ENCODE measurements at places on chromosomes 6 and 20.

DNA sequence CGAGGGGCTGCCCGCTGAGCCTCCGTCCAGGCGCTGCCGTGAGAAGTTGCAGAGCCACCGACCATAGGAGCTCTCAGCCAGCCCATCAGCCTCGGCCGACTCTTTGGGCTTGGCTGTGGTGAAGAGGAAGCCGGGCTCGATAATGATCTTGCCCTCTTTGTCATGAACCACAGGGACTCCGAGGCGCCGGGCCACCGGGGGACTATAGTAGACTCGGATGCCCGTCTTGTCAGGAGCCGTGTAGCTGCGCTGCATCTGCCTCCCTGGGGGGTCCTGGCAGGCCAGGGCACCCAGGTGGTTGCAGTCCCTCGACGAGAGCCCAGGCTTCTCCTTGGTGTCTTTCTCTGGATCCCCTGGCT lies 20.5 kb upstream of the DSN1 start:
- no peak for DNase-seq

DNA sequence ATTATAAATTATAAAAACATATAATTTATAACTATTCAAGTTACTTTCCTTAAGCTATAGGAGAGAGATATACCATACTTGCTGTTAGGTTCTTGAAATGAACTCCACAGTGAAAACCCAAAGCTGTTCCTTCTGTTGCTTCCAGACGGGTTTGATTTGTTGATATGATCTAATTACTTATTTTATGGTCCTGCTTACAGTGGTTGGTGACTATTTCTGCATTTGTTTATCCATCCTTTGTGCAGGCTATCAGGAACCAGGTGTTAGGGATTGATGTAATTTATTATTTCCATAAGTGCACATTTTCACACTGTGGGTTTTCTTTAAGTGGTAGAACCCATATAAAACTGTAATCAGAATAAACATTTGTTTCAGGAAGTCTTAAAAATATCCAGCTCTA lies 167.1 kb downstream of the KIF6 start:
- no peak for DNase-seq

DNA sequence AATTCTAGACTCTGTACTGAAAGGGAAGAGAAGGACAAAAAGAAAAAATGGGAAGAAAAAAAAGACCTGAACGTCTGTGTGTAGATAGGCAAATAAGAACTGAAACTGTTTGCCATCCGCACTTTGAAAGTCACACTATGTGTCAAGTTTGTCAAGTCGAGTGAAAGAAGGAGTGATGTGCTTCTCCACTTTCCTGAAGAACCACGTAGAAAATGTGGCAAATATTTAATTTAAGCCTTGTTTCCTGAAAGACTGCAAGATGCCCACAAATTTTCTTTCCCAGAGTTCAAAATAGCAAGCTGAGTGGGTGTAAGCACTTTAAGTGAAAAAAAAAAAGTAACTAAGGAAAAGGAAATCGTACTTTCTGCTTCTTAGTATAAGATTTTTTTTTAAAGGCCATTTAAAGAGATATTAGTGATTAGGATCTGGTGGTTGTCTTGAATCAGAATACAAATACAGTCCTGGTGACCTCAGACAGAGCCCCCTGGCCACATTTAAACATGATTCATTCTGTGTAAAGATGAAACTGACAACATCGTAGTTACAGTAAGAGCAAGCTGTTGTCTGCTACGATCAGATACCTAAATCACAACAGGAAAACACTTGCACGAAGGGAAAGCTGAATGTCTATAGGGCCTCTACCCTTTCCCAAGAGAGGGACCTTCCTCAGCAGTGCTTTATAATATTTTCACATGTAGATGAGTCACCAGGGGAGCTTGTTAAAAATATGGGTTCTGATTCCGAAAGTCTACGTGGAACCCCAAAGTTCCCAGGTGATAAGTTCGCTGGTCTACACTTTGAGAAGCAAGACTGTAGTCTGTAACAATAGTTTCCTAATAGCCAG lies 102.3 kb downstream of the HIVEP2 start:
- no peak for DNase-seq

- no peak for DNase-seq
Observed at GRCh38 chr6:125742464-125743120, 6.8 kb upstream of the HEY2 start.

DNA sequence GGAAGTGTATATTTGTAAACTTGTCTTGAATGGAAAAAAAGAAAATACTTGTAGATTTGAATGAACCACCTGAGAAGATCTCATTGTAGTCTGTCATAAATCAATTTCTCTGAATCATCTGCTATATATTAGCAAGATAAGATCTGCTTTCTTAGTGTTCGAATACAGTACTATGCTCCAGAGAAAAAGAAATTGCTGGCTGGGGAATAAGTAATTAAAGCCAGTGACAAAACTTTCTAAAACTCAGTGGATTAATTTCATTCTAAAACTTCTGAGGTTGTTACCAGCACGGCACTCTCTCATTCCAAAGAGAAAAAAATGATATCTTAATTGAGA lies 22.4 kb upstream of the MROH8 start:
- DNase-seq: no peak

- DNase-seq: no peak
Observed at GRCh38 chr6:105603788-105604586, 201.1 kb upstream of the PREP start.

DNA sequence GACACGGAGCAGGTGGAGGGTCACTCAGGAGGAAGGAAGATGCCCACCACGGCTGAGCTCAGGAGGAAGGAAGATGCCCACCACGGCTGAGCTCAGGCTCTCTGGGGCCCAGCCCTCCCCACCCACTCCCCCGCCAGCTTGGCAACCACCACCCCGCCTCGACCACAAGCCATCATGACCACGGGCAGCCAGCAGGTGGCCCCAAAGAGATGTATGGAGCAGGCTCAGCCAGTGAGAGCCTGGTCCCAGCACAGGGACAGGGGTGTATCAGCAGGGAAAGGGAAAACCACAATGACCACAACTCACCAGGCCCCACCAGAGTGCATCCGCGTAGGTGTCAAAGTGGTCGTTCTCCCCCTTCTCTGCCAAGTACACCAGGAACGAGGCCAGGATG lies 30.4 kb downstream of the KCNQ2 start:
- DNase-seq: no peak

DNA sequence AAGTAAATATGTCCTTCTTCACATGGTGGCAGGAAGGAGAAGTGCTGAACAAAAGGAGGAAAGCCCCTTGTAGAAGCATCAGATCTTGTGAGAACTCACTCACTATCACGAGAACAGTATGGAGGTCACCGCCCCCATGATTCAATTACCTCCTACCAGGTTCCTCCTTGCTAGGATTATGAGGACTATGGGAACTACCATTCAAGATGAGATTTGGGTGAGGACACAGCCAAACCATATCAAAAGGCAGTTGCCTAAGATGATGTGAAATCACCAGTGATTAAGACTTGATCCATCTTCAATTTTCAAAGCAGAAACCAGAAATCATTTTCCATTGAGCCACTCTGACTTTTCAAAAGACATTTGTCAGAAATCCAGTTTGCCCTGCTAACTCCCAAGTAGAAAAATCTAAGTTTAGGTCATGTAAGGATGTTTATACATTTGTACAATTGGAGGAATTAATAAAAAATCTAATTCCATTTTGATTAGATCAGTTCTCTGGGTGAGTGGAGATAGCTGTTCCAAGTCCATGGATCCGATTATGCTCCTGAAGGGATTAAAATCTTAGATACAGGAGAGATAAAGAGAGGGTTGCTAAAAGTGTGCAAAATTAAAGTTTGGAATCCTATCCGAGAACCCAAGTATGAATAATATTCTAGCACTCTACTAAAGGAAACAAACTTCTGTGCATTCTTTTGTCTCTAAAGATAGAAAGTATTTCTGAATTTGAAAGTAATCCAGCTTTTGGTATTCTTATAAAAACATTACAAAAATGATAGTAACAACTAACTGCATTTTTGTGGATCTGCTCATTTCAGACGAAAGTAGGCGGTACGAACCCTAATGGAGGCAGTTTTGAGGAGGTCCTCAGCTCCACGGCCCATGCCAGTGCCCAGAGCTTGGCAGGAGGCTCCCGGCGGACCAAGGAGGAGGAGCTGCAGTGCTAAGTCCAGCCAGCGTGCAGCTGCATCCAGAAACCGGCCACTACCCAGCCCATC lies 39.5 kb downstream of the HDDC2 start:
- DNase-seq: no peak

DNA sequence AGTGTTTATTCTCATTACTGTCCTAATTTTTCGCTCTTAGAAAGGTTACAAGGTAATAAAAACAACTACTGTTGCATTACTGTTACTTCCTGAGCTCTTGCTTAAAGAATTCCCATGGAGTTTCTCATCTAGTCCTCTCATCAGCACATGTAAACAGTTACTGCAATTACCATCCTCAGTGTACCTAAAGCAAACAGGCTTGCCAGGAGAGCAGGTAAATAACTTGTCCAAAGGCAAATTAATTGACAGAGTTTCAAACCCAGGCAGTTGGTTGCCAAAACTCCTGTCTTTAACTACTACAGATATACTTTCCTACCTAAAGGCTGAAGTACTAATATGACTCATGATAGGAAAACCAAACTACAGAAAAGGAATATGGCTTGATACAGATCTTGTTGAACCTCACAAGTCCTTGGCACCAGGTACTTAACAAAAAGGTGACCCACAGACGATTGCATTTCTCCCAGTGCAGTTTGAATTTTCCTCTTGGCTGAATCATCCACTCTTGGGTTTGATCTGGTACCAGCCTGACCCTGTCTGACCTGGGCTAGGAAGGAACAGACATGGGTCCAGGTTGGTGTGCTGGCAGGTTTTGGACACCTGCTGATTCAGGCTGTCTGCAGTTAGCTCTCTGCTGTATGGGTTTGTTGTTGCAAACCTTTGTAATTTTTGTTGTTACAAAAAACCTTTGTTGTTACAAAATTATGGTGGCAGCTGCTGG lies 153.0 kb downstream of the CFAP61 start:
- DNase-seq: no peak

DNA sequence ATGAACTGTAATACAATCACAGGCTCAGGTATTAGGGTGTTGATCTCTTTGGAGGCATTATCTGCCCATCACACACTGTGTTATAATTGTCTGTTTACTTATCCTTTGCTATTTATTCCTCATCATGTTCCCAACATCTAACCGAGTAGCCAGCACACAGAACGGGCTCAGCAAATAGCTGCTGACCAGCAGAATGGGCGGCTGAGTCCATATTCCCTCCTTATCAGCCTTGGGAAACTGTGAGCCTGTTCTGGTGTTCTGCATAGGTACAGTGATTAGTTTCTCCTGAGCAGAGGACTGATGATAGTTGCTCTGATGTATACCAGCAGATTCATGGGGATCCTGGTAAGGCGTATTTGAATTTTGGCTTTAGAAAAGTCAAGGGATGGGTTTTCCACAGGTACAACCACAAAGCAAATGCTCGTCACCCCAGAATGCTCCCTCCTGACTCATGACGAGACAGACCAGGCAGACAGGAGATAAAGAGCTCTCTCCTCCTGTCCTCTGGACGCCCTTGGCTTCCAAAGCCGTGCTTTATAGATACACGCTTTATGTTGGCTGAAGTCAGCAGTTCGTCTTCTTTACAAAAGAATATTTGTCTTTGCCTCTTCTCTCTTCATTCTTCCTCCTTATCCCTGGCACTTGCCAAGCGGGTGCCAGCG lies 166.7 kb downstream of the TTLL2 start:
- no peak for DNase-seq

- no peak for DNase-seq
Observed at GRCh38 chr20:62955519-62956386, 3.2 kb downstream of the SLC17A9 start.

GRCh38 chr6:149493761-149494320 lies 9.0 kb upstream of the ZC3H12D start:
- DNase-seq: no peak

- no peak for DNase-seq
Observed at GRCh38 chr20:53101992-53102760, 130.0 kb downstream of the TSHZ2 start.

DNA sequence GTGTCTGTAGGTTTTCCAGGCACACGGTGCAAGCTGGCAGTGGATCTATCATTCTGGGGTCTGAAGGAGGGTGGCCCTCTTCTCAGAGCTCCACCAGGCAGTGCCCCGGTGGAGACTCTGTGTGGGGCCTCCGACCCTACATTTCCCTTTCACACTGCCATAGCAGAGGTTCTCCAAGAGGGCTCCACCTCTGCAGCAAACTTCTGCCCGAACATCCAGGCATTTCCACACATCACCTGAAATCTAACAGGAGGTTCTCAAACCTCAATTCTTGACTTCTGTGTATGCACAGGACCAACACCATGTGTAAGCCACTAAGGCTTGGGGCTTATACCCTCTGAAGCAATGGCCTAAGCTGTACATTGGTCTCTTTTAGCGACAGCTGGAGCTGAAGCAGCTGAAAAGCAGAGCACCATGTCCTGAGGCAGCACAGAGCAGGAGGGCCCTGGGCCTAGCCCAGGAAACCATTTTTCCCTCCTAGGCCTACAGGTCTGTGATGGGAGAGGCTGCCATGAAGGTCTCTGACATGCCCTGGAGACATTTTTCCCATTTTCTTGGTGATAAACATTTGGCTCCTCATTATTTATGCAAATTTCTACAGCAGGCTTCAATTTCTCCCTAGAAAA lies 253.3 kb downstream of the ERMARD start:
- DNase-seq: no peak

GRCh38 chr6:90209527-90209926 lies 87.1 kb downstream of the BACH2 start:
- no peak for DNase-seq

- no peak for DNase-seq
Observed at GRCh38 chr20:23241416-23241815, 109.2 kb upstream of the NXT1 start.

GRCh38 chr6:135557582-135557981 lies 60.0 kb upstream of the AHI1 start:
- no peak for DNase-seq

DNA sequence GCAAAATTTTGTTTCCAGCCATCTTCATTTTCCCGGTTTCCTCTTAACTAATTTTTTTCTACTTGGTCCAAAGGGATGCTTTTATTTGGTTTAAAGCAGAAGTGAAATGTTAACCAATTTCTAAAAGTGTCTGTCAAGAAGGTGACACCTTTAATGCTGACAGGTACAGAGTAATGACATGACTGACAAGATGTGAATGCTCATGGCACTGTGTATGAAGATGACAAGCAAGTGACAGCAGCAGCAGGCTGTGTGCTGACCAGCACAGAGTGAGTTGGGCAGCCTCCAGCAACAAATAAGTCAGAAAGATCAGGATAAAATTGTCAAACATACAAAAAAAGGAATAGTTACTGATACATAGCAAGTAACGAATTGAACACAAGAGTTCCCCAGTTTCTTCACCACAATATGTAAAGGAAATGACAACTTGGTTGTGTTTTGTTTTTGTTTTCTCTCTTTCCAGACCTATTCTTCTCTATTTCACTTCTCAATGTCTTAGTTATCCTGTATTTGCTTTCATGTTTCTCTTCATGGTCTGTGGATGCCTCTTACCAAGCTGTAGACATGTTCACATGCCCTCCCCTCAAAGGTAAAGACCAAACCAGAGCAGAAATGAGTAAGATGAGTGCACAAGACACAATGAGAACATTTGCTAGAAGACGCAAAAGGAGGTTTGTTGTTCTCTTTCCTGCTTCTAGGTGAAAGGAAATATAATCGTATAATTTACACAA lies 174.9 kb downstream of the FRK start:
- DNase-seq: no peak
